ENCODE measurements at places on chromosomes 1 and 21.

- DNase-seq = no peak
Observed at GRCh38 chr1:90973897-90974798, 47.7 kb downstream of the ZNF644 start.

DNA sequence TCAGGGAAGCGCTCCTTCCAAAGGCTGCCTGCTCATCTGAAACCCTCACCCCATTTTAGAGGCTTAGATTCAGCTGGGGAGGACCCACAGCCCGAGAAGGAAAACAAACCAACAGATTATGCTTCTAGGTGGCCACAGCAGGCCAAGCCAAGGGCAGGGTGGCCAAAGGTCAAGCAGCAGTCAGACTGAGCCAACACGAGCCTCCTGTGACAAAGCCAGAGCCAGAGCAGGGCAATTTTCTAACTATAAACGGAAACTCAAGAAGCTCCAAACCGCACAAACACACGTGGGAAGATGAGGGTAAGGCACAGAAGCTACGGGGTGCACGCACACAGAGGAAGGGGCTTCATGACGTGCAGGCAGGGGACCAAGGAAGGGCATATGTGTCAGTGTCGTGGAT, 64.1 kb downstream of the PLEKHA6 start:
- no peak for DNase-seq

DNA sequence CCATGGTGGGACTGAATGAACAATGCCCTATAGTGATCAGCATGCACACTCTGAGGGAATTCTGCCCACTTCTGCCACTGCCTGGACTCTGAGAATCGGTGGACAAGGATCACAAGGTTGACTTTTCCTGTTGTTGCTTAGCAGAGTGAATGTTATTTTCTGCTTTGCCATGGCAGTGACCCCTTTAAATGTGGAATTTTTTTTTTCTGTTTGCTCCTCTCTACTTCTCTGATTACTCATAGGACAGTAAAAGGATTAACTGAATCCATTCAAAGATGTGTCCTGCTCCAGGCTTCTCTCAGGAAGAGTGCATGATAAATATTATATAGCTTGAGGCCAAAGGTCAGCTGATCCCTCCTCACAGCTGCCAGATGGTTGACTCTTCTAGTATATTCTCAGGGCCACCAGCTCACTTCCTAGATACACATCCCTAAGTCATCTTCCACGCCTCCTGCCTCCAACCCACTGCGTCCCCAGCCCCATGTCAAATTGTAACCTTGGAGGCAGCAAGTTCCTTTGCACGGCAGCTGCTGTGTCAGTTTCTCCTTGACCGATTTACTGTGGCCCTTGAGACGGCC, 74.0 kb upstream of the RALGPS2 start:
- DNase-seq = no peak

DNA sequence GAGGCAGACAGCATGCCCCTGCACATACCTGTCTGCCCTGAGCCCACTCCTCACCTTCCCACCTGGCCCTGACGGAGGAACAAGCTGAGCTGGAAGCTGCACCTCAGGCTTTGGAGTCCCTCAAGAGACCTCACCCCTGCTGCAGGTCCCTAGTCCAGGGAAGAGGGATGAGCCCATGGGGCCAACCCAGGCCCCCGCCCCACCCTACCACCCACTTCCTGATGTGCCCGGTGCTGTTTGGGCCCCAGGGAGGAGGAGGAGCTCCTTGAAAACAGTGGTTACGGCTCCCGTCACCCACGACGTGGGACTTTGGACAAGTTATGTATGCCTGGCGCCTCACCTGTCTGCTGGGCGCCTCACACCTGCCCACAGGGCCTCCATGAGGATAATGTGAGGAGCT, 250.2 kb downstream of the NPHP4 start:
- no peak for DNase-seq

GRCh38 chr1:178683291-178683690, 41.8 kb upstream of the RALGPS2 start:
- no peak for DNase-seq

DNA sequence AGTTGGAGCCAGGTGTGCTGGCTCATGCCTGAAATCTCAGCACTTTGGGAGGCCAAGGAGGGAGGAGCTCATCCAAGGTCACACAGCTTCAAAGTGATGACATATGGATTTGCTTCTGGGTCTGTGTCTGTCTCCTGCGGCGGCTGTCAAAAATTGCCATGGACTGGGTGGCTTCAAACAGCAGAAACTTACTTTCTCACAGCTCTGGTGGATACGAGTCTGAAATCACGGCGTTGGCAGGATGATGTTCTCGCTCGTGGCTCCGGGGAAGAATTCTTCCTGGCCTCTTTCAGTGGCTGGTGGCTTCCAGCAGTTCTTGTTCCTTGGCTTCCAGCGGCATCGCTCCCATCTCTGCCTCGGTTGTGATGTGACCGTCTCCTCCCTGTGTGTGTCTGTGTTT, 314.8 kb upstream of the C1orf174 start:
- no peak for DNase-seq

GRCh38 chr21:36753556-36753955, 54.6 kb downstream of the SIM2 start:
- peak; percentile 35 for DNase-seq

GRCh38 chr1:173451981-173452380, 25.2 kb upstream of the PRDX6 start:
- DNase-seq = no peak

Data from HS-27A (cell line).